ENCODE measurements at places on chromosomes 2 and 18. TPM values are rescaled to one million over a fixed set of nuclear protein-coding genes. Genes with fewer than 3 reads are reported as not detected.

Gene POMC
- 3.6 TPM for total RNA-seq

DNA sequence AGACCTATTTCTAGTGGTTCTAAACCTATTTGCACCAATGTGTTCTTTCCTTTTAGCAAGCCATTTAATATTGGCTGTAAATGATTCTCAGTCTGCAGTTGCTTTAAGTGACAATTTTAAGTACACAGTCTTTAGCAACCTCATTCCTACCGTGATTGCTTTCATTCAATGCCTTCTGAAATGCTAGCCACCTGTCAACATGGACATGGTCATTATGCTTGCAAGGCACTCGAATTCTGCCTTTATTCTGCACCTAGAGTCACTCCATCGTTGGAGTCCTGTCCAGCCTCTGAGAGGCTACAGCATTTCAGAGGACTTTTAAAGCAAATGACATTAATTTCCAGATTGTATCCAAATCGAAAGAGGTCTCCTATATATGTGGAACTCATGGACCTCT lies 115.1 kb downstream of the IRS1 start:
- no peak for DNase-seq

Gene GAD1
- total RNA-seq = not detected

Gene HTR2B
- total RNA-seq = not detected

DNA sequence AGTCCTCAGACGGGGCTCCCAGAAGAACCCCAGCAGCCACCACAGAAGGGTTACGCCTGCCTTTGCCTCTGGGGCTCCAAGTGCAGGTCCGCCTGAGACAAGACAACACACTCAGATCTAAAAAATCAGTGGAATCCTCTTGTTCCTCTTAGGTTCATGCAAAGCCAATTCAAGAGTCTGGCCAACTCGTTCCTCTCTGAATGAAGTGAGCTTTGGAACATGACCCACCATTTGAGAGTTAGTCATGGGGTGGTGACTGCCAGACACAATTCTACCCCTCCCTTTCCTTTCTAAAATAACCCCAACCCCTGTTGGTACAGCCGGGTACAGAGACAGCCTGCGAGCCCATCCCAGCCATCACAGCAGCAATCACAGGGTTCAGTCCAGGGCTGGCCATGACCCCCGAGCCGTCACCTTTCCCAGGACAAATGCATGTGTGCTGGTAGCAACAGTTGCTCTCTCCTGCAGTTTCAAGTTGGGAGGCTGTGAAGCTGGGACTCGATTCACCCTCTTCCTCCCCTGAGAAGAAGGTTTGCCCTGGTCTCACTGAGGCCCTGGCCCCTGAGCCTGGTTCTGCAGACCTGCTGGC lies 183.1 kb upstream of the SH3BP4 start:
- no peak for DNase-seq

DNA sequence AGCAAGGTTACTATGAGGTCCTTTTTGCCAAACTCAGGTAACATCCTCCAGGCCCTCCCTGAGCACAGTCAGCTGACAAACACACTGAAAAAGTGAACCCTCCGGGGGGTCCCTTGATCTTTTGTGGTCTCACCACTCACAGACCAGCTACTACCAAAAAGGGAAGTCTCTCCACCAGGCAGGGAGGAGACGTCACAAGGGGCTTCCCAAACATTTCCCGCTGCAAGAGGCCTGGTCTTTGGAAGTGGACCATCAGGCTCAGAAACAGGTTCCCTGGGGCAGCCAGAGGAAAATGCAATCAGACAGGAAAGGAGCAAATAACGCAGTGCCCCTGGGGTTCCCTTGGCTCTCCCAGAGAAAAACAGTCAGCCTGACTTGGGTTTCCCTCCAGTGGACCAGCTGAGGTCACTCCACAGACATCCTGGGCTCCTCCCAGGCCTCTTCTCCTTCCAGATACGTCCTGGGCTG lies 38.7 kb upstream of the POMC start:
- no peak for DNase-seq

DNA sequence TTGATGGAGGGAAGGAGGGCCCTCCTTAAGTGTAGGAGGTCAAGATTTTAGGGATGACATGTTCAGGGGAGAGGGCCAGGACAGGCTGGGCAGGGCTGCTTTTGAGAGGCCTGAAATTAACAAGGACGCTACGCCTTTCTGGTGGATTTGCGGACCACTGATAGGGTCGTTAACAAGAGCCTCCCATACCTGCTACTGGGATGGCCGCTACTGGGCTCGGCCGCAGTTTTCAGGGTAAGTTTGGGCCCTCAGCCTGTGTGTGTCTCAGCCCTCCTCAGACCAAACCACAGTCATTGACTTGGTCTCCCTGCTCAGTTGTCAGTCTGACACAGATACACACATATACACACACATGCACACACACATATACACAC lies 180.9 kb downstream of the SMAD2 start:
- DNase-seq = no peak

Gene ABCB6
- total RNA-seq = 11.1 TPM

DNA sequence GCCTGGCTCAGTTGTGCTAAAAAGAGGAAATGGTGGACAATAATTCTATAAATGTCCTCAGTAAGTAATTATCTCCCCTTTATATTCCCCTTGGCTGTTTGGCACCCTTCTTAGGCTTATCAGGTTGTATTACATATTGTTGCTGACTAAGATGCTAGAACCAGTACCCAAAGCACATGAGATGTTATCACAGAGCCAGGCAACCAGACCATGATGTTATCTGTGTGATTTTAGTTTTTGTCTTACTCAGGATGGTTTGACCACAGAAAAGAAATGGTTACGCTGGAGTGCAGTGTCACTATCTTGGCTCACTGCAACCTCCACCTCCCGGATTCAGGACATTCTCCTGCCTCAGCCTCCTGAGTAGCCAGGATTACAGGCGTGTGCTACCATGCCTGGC lies 15.2 kb downstream of the R3HDM1 start:
- no peak for DNase-seq

DNA sequence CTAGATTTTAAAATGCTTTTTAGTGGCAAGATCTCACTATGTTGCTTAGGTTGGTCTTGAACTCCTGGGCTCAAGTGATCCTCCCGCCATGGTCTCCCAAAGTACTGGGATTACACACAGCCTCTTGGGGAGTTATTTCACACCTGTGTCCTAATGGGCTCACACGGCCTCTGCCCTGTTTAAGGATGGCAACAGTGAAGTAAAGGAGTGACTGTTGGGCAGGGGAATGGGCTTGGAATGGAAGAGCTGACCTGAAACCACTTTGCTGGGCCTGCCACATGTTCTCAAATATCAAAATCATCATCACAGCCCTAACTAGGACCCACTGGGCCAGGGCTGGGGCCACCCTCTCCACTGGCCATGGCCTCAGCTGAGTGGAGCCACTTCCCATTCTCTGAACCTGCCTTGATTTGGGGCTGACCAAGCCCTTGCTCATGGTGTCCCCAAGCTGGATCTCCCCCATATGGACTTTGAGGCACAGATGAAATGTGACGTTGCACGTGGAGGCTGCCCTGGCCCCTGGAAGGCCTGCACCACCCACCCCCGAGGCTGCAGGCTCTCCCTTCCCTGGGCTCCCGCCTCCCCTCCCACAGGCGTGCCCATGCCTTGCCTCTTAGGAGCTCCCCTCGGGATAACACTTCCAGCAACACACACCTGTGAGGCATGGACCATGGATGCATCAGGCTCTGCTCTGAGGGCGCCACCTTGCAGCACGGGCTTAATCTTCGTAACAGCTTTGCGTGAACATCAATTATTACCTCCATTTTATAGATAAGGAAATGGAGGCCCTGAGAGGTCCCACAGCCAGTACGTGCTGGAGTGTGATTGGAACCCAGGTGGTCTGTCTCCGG lies 71.8 kb upstream of the SMAD7 start:
- DNase-seq = no peak

Gene CNGA3
- not detected for total RNA-seq

- DNase-seq = no peak
Measured at GRCh38 chr2:233147829-233148167, 87.7 kb downstream of the INPP5D start.

DNA sequence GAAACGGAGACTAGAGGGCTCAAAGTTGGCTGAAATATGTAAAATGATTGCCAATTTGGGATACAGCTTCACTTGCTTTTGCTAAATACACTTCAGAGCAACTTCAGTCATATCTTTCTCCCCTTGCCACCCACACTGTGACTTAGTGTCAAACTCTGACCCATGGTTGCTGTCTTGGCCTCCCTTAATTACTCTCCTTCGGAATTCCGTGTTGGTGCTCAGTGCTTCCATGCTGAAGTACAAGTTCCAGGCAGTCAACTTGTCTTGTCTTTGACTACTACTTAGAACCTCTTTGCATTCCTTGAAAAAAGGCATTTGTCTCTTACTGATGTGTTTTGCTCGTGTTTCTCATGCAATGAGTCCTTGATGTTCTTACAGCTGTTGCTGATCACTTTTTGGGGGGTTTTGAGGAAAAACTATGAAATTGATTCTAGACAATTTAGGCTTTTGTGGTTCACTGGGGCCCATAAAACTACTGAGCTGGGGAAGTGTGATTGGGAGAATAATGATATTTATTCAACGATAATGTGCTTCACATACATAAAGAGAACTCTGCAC lies 146.0 kb downstream of the UBE2E3 start:
- DNase-seq = no peak

GRCh38 chr2:46569766-46570165 lies 90.4 kb downstream of the TMEM247 start:
- no peak for DNase-seq

Gene ZEB2
- total RNA-seq = 3.6 TPM

- DNase-seq = no peak
Measured at GRCh38 chr2:31347750-31348149, 66.8 kb downstream of the XDH start.

- DNase-seq = no peak
Measured at GRCh38 chr2:101160454-101160853, 9.3 kb upstream of the TBC1D8 start.

- DNase-seq = no peak
Measured at GRCh38 chr18:65750389-65751154, at the start of gene CDH7. TSS of gene CDH7 (plus strand) at chr18:65751012. CDS start at chr18:65762843, 11,831 bp downstream.

DNA sequence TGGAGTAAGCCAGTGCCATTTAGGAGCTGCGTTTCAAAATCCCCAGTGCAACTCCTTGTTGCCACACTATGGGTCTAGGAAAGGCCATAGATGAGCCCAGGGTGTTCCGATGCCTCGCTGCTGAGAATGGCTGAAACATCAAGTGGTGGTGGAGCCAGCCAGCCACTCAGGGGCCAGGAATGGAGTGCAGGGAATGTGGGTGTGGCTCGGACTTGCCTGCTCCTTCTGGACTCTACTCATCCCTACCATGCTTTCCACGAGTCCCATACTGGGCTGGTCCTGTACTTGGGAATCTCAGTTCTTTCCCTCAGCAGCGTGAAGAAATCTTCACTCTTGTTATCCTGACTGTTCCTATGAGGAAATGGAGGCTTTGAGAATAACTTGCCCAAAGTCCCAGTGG lies 143.5 kb downstream of the INSIG2 start:
- no peak for DNase-seq

DNA sequence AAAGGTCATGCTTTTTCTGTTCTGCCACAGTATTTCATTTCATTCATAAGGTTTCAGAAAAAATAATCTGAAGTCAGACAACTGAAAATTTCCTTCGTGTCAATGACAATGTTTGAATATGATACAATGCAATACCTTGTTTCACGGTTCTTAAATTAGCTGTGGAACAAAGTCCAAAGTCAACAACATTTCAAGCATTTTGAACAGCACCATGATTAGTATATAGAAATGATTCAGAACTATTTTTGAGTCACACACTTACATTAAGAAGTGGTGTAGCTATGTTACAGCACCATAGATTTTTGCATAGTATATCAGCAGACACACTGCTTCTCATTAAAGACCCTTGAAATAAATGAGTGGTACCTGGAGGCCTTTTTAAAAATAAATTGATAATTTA lies 178.3 kb upstream of the DSEL start:
- DNase-seq = no peak

DNA sequence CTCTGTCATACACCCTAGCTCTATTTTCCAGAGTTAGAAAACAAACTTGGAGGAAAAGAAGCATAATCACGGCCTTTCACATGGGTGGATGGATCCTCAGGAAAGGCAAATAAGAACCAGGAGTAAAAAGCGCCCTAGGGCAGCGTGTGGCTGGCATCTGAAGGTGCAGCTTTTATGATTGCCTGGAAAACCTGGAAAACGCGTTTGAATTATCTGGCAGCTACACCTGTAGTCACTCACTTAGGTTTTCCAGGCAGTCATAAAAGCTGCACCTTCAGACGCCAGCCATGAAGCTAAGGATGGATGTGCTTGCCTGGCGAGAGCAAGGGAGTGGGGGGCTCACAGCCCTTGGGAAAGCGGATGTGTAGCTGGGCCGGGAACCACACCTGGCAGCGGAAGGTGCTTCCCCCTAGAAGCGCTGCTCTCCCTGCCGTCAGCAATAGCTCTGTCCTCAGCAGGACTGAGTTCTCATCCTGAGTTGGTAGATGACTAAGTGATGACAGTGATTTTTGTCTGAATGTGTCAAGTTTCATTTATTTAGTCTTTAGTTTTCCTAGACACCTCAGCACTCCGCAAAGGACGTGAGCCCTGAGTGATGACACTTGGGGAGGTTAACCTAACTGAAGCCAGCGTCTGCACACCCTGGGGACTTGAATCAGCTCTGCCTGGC lies 82.0 kb downstream of the DCDC2C start:
- DNase-seq = no peak
